D341Med (cell line): ENCODE measurements at places on chromosomes 11 and 22.
A peak's percentile ranks its signal among the peaks of the same experiment; 100 is the strongest.

GRCh38 chr11:95910638-95911368, 13.1 kb downstream of the MTMR2 start:
- no peak for DNase-seq

DNA sequence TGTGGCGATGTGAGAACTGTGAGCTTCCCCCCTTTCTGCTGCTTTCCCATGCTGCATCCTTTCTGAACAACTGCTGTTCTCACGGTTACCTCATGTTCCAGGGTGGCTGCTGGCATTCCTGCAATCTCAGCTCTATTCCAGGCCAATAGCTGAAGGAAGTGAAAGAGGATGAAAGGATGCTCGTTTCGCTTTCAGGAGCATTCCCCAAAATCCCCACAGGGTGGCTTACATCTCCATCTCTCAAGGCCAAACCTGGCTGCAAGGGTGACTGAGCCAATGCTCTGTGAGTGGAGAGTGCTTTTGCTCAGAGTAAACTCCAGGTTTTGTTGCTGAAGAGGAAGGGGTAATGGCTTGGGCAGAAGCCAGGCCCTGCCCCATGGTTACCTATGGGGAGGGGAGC, 848.2 kb downstream of the BRD1 start:
- DNase-seq: no peak

GRCh38 chr11:15489281-15489680, 374.6 kb downstream of the INSC start:
- DNase-seq: no peak

- peak; percentile 18 for DNase-seq
Measured at GRCh38 chr11:70204466-70204799, 1.3 kb downstream of the FADD start.

DNA sequence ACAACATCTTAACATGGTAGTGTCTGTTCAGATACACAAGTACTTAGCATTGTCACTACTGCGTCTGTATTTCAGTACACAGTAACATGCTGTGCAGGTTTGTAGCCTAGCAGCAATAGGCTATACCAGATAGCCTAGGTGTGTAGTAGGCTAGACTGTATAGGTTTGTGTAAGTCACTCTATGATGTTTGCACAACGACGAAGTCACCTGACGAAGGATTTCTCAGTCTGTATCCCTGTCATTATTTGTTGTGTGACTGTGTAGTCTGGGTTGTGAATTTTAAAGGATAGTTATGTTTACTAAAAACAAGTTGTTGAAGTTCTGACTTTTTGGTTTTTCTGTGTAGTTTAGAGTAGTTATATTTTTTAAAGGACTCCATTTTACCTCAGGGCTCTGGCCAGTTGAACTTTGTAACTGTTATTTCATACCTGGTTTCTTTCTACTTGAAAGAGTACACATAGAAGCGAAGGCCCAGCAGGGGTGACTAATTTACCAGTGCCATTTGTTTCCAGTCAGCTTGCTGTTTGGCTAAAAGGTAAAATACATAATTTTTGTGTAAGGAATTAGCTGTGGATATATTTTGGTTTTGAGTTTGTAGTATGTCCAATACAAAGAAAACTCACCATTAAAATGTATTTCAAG, 72.3 kb downstream of the PPP6R3 start:
- DNase-seq: no peak

DNA sequence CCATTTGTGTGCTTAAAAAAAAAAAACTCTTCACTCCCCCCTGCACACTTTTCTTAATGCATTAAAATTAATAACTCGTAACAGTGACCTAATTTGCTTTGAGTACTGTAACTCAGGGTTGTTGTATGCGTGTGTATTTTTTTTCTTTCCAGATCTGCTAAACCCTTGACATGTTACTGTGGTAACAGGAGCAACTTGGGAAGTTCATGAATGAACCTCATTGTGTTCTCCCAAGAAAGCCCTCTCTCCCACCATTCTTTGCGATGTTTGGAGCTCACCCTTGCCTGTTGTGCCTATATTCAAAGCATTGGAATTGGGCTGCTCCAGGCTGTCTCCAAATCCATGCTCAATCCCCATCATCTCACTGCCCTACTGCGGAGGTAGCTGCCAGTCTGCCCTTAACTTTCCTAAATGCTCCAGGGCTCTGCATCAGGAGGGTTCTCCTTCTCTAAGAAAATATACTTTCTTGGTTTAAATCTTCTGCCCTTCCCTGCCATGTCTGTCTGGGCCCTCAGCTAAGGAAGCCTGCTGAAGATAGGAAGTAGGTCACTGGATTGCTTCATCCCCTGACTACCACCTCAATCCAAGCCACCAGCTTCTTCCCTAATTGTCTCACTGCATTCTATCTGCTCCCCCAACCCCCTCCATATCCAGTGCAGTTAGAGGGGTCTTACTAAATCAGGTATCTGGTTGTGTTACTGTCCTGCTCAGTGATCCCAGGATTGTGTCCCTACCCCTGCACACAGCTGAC, 70.3 kb downstream of the KIRREL3 start:
- DNase-seq: no peak
